NCI-H2029 treated with DMSO at 0.1 percent for 48 hours (cell line): ENCODE measurements at places on chromosomes 2 and 18.

- DNase-seq = no peak
Measured at GRCh38 chr2:18777250-18777812, 188.0 kb upstream of the NT5C1B start.

DNA sequence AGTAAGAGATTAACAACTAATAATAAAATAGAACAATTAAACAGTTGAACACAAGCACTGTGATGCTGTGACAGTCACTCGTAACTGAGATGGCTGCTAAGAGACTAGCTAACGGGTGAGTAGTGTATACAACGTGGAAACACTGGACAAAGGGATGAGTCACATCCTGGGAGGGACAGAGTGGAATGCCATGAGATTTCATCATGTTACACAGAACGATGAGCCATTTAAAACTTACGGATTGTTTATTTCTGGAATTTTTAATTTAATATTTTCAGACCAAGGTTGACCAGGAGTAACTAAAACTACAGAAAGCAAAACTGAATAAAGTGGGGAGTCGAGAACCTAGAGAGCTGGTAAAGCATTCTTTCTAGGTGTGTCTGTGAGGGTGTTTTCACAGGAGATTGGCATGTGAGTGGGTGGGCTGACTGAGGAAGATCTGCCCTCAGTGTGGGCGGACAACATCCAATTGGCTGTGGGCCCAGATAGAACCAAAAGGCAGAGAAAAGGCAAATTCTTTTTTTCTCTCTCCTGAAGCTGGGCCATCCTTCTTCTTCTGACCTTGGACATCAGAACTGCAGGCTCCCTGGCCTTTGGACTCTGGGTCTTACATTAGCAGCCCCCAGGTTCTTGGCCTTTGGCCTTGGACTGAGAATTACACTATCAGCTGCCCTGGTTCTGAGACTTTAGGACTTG, 14.6 kb downstream of the TMSB10 start:
- DNase-seq = no peak

DNA sequence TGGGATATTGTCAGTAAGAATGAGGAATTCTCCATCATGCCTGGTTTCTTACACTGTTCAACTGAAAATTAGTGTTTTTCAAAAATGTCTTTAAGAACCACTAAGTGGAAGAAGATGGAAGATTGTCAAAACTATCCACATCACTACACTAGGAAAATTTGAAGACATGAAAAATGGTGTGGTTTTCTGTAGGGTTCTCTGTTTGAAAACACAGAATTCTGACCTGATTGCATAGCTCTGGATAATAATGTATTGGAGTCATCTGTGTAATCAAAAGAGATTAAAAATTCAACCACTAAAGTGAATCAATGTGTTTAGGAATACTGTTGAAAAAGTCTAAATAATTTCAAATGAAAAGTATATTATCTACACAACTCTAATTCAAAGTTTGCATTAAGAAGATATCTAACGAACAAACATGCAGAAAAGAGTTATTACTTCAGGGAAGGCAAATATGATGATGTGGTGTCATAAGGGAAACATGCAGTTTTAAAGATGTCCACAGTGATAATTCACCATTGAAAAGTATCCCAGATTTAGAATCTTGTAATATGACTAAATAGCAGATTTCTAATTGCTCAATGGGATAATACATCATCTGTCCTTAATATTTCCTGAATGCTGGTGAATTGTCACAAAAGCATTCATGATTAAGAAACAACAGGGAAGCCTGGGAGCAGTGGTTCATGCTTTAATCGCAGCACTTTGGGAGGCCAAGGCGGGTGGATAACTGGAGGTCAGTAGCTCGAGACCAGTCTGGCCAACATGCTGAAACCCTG, 116.9 kb downstream of the ERBB4 start:
- no peak for DNase-seq

DNA sequence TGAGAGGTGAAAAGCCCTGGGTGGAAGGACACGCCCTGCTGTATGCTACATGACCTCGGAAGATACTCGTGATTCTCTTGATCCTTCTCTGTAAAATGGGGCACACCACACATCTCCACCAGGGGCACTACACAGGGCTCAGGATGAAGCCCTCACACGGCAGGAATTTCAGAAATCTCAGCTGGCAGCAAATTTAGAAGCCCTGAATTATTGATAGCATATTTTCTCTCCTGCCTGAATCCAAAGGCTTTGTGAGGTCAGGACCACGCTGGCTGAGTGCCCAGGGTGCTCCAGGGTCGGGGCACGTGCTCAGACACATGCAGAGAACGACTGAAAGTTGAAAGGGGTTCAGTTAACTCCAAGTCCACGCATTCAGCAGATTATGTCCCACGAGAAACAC, 42.1 kb upstream of the GALR1 start:
- DNase-seq = no peak

GRCh38 chr2:158716921-158717320, 78.2 kb upstream of the DAPL1 start:
- DNase-seq = no peak

DNA sequence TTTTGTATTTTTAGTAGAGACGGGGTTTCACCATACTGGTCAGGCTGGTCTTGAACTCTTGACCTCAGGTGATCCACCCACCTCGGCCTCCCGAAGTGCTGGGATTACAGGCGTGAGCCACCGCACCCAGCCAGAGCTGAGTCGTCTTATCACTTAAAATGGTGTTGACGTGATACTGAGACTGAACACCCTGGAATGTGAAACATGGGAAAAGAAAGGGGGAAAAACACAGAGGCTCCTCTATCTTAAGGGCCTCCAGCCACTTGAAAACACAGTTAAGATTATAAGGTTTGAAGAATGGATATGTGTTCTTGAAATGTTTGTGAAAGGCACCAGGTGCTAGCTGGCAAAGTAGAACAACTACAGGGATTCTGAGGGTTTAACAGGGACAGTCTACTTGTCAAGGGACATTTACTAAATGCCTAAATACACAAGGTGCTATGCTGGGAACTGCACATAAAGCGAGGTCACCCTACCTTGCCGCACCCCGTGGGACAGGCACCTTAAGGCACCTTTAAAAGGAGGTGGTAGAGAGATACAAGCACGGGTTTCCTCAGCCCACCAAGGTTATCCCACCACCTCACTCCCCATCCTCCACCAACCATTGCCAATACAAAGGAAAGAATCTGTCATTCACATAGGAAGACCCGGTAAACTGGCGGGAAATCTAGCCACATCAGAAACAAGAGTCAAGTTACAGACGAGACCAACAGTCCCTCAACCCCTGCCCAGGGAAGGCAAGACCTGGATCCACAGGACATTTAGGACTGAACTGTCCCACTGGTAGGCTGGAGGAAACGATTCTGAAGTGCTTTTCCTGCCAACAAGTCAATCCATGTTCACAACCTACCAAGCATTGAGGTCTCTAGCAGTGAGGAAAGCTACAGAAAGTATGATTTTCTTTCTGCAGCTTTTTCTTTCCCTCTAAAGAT, 43.4 kb downstream of the STK39 start:
- no peak for DNase-seq

DNA sequence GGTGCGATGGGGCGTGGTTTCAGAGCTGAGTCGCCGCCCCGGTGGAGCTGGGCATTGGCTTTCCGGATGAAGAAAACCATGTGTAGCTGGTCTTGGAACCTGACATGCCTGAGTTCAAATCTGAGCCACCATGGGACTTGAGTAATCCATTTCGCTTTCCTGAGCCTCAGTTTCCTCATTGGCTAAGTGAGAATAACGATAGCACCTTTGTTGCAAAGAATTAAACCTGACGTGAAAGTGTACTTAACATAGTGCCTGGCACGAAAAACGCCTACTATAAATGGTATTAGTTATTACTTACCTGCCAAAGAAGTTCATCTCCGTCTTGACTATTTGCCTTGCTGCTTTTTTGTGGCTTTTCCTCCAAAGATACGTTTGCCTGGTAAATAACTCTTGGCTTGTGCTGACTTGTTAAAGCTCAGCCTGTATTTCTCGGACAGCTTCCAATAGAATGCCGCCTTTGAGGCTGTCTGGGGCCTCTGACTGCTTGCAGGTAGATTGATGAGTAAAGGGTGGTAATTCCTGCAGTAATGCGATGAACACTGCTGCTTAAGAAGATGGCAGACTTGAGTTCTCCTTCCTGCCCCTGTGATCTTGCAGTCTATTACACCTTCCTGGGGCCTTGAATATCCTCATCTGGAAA, 1.3 kb downstream of the CDCA7 start:
- DNase-seq = no peak

DNA sequence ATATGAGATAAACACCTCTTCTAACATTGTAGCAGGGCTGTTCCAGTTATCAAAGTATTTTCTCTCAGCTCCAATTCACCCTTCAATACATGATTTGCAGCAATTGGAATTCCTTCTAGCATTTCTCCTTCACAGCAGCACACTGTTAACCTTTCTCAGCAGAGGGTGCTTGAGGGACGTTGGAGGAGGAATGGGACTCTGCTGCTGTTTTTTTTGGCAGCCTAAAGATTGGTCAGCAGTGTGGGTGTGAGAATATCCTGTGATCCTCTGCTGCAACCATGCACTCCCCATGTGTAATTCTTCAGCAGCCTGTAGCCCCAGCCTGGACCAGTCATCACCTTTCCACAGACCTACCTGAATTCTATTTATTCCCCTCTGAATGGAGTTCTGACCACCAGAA, 1708.9 kb upstream of the CELF4 start:
- no peak for DNase-seq

GRCh38 chr2:66729416-66730330, 294.7 kb downstream of the MEIS1 start:
- DNase-seq = no peak

DNA sequence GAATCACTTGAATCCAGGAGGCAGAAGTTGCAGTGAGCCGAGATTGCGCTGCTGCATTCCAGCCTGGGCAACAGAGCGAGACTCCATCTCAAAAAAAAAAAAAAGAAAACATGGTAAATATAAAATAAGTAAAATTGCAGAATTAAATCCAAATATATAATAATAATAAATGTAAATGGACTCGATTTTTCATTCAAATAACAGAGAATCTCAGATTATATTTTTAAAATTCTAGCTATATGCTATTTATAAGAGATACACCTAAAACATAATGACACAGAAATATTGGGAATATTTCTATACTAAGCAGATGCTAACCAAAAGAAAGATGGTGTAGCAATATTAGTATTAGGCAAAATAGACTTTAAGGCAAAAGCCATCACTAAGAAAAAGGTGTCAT, 15.1 kb upstream of the NEURL3 start:
- DNase-seq = no peak

DNA sequence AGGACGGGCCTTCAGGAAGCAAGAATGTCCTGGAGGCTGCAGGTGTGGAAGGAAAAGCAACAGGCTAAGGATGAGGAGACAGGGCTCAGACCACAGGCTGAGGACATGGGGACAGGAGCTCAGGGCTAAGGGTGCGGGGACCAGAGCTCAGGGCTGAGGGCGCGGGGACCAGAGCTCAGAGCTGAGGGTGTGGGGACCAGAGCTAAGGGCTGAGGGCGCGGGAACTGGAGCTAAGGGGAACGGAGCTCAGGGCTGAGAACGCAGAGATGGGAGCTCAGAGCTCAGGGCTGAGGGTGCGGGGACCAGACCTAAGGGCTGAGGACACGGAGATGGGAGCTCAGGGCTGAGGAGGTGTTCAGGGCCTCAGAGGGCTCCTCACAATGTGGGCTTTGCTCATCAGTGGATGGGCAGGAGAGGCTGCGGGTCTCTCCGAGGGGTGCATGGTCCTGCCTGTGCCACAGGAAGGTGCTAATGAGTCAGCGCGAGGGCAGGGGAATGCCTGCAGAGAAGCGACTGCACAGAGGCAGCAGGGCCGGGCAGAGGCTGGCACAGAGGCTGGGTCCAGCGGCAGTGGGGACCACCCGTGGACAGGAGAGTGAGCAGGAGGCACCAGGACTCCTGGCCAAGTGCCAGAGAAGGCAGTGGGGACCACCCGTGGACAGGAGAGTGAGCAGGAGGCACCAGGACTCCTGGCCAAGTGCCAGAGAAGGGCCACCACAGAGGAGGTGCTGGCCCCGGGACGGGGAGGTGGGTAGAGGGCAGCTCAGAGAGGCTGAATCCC, 271.7 kb downstream of the TWIST2 start:
- DNase-seq = no peak

DNA sequence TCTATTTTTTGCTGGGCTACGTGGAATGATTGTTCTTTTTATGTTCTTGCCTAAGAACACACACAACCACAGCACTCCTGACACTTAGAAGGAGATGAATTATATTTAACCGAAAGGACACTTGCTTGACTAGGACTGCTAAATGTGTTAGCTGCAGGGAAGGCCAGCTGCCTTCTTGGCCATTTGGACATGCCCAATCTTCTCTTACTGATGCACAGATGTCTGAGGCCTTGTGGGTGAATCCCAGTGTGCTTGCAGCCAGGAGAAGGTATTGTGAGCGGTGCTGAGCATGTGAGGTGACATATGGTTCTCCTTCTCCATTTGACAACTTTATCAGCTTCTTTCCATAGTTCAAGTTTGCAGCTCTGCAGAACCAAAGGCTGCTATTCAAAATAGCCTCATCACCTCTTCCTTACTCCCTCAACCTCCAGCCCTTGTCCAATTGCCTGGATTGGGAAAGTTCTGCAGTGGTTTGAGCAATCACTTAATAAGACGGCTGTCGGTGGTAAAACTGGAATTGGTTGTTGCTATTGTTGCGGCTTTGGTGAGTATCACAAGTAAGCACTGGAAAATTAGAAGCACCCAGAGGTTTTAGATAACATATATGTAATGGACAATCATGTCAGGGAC, 1113.3 kb downstream of the TSN start:
- no peak for DNase-seq

- no peak for DNase-seq
Measured at GRCh38 chr2:139194546-139194945, 414.4 kb upstream of the NXPH2 start.

DNA sequence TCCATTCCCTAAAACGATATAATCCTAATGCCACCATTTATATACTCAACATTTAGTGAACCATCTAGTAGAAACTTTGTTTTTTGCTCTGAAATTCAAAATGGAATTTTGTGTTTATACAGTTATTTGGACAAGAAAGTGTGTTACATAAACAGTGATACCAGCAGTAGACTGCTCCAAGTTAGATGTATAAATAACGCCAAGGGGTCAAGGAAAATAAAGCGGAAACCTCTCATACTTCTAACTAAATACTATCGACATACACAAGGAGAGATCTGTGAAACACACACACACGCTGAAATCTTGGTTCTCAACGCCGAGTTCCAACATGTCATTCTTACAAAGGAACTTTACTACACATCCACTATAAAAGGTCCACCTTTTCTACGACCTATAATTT, 1.2 kb downstream of the TXNL1 start:
- no peak for DNase-seq

GRCh38 chr2:28082131-28082530, 191.6 kb downstream of the BABAM2 start:
- DNase-seq = no peak

DNA sequence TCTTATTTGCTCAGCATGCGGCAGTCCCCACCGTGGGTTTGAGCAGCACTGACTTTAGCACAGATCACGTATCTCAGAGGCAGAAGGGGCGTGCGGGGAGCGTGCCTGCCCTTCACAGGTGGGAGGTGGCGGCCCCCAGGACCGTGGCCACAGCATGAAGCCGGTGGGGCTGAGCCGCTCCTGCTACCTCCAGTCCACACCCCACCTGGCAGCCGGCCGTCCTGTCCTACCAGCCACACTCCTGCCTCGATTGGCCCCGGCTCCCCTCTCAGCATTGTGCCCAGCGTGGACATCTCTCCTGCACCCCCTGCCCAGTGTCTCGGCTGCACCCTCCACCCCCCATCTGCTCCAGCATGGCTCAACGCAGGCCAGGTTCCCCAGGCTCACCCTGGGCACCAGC, 73.6 kb downstream of the NFATC1 start:
- DNase-seq = no peak

GRCh38 chr2:166627893-166628292, 133.8 kb upstream of the SCN7A start:
- no peak for DNase-seq

- no peak for DNase-seq
Measured at GRCh38 chr18:35875566-35875965, 96.9 kb upstream of the RMP24 start.
